GM03348 (cell line): ENCODE measurements at places on chromosomes 3 and 15.

DNA sequence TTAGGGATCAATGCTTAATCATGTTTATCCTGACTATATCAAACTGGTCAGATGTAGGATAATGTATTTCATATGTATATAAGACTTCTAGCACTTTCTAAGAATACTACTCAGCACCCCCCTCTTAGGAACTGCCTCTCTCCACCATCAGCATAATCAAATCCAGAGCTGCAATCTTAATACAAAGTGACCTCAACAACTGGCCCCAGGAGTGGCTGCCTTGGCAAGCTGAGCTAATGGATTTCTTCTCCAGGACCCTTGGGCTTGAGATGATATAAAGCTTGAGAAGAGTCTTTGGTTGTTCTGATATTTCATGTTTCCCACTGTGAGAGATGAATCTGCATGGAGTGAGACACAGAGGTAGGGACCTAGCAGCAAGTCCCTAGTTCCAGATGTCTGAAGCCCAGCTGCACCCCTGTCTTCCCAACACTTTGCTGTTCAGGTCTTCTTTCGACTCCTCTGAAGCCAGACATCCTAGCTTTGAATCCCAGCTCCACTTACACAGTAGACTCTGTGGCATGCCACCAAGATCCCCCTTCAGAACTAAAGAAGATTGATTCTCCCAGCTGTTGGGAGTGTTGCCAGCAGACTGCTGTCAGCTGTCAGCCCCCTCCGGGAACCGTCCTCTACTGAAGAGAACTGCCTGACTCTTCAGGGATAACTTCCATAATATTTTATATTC, 309.3 kb upstream of the UBE2E2 start:
- no peak for DNase-seq

DNA sequence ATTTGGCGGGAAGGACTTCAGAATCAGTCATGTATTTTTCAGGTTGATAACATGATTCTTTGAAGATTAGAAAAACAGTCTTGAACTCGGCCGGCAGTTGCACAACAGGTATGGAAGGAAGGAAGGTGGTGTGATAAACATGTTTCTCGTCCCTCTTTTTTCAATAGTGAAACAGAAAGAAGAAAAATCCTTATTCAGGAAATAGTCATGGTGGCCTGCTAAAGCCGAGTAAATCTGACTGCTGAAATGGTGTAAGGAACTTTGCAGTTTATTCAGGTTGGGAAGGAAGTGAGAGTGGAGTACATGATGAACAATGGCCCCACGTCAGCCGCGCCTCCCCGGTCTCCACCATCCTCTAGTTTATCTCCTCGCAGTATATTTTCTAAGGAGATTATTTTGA, 6.7 kb downstream of the RASGRP1 start:
- no peak for DNase-seq

GRCh38 chr3:185878920-185879319, 54.1 kb upstream of the IGF2BP2 start:
- no peak for DNase-seq

DNA sequence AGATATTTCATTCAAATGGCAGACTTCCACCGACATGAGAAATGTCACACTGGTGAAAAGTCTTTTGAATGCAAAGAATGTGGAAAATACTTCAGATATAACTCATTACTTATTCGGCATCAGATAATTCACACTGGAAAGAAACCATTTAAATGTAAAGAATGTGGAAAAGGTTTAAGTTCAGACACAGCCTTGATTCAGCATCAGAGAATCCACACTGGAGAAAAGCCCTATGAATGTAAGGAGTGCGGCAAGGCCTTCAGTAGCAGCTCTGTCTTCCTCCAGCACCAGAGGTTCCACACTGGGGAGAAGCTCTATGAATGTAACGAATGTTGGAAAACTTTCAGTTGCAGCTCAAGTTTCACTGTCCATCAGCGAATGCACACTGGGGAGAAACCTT, 8.6 kb upstream of the ZNF621 start:
- no peak for DNase-seq

DNA sequence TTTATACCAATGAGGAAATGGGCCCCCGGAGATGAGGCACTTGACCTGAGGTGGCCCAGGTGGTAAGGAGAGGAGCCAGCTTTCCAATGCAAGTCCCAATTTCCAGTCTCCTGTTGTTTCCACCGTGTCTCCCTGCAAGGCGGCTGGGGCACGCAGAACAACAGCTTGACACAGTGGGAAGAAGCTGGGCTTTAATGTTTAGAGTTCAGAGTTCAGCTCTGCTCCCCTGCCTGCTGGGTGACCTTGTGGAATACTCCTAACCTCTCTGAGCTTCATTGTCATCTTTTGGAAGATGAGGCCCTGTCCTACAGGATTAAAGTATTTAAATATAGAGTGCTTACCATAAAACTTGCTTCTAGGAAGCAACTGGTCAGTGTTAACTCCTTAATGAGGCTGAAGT, 80.3 kb downstream of the SMAD3 start:
- DNase-seq: no peak

GRCh38 chr3:105518806-105519418, 152.2 kb downstream of the ALCAM start:
- DNase-seq: peak; percentile 53

DNA sequence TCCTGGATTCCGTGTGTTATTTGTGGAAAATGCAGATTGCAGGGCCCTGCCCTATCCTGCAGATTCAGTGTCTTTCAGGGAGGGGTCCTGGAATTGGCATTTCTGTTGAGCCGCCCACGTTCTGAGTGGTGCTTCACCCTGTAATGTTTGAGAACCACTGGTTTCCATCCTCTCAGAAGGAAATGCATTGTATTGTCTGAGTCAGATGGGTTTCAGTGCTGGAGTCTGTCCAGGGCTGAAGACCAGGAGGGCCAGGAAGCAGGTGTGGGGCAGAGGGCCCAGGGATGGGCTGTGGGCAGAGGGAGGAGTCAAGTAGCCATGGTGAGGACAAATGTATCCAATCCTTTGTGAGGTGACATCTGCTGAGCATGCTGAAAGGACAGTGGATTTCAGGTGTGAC, 123.8 kb downstream of the SV2B start:
- no peak for DNase-seq

DNA sequence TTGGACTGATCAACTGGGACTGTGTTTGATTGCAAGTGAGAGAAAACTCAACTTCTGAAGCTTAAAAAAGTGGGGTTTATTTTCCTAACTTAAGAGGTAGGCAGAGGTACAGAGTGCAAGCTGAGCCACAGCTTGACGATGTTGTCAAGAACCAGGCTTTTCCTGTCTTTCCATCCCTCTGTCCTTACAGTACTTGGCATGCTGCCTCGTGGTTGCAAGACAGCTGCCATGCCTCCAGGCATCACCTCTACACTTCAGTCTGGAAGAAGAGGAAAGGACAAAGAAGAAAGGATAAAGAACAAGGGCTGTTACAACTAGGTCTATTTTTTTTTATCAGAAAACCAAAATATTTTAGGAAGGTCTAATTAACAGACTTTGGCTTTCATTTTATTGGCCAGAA, 51.8 kb upstream of the GALNT15 start:
- DNase-seq: no peak

DNA sequence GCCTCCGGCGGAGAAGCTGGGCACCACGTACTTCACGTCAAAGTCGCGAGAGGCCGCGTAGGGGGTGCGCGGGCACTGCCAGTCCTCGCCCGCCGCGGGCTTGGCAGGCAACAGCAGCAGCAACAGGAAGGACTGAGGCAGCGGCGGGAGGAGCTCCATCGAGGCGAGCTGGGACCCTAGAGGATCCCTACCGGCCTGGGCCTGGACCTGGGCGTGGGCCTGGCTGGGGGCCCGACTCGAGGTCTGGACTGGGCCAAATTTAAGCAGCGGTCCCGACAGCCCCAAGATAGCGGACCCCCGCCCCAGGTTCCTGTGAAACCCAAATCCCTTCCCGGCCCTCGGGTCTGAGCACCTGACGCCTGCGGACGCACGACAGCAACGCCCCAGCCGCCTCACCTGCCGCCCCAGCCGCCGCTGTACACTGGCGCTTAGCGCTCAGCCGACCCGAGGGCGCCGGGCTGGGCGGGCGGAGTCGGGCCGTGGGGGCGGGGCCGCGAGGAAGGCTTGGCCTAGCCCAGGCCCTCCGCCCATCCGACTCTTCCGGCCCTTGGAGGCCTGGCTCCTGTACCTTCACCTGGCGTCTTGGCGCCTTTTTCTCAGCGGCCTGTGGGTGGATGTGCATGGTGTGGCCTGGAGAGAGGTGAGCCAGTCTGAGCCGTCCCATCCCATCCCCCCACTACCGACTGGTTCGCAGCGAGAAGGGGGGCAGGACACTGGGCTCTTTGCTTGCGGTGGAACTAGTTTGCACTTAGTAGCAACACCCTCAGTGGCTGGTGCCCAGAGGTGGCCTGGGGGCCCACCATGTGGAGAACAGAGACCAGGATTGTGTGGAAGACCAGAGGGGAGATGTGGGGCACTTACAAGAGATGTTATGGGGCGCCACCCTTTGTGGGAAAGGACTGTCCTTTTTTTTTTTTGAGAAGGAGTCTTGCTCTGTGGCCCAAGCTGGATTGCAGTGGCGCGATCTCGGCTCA, at the start of gene MST1R:
MST1R (minus strand) TSS at position 423 of the 974 bp plus-strand sequence; CDS start at position 159, 264 bp downstream.
- DNase-seq: peak; percentile 57

DNA sequence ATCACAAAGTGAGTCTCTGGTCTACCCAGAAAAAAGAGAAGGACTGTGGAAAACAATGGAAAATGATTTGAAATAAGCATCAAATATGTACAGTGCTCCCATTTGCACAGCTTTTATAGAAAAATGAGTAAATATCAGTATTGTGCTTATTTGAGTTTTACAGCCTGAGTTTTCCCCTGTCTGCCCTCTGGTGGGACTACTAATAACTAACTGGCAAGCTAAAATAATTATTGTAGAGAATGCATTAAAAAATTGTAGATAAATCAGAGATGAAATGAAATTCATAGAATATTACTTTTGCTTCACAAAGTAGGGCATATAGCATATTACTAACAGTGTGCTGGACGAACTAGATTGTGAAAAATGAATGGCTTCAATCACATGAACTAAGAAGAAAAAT, 287.1 kb downstream of the NAALADL2 start:
- DNase-seq: peak; percentile 9
